Activated CD8-positive, alpha-beta memory T cell treated with anti-CD3 and anti-CD28 coated beads, Interleukin-2, amount 10 ng/mL, durations not matched to agents 7 days and 5 days (primary cell): ENCODE measurements at places on chromosomes 5 and 9. TPM values are rescaled to one million over a fixed set of nuclear protein-coding genes. Genes with fewer than 3 reads are reported as not detected.

Gene PCDHA5
- not detected for total RNA-seq

GRCh38 chr5:96702503-96703383 lies 40.6 kb downstream of the CAST start:
- peak; percentile 82 for DNase-seq
- peak overlapping the region; percentile 85 for H3K27ac ChIP-seq
- H3K4me1 ChIP-seq: peaks cover 32% of the 10 kb centered on the region
- H3K27me3 ChIP-seq: no peaks in the 10 kb centered on the region

DNA sequence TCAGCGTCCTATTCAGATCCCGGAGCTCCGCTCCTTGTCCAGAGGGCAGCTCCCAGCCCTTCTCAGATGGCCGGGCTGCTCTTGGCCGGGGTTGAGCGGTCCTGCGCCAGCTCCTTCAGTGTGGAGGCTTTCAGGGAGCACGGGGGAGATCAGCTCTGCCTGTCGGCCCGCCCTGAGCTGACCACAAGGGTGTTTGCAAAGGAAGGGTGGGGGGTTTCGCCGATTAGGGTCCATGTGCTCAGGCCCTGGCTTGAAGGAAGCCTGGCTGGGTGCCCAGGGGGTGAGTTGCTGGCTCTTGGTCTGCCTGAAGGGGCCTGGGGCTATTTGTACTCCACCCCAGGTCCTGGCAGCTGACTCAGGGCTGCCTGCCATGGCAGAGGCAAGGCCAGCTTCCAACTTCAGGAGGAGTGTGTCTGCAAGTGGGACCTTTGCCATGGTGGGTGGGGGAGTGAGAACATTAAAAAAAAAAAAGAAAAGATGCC lies 250.1 kb upstream of the KLF4 start:
- no peak for DNase-seq
- no peak overlapping the region for H3K4me3 ChIP-seq
- no peak overlapping the region for H3K27ac ChIP-seq
- no peaks in the 10 kb centered on the region for H3K27me3 ChIP-seq
- H3K36me3 ChIP-seq: no peaks in the 10 kb centered on the region

DNA sequence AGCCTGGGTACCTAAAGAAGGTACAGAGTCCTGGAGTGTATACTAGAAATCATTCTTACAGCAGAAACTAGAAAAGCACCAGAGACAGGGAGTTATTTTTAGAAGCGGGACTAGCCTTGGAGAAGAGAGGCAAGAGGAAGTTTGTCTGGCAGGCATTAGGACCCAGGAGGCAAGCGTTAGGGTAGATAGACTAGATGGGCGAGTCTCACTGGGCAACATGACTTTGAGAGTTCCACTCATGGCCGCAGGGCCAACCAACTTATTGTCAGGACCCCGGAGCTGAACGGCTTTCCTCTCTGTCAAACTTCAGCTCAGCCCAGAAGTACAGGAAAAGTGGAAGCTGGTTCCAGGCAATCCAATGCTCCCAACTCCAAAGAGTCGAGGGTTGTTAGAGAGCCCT lies 34.1 kb upstream of the NPR3 start:
- no peaks in the 10 kb centered on the region for H3K27me3 ChIP-seq
- no peaks in the 10 kb centered on the region for H3K4me1 ChIP-seq
- H3K27ac ChIP-seq: no peak overlapping the region
- H3K36me3 ChIP-seq: no peaks in the 10 kb centered on the region
- DNase-seq: no peak

DNA sequence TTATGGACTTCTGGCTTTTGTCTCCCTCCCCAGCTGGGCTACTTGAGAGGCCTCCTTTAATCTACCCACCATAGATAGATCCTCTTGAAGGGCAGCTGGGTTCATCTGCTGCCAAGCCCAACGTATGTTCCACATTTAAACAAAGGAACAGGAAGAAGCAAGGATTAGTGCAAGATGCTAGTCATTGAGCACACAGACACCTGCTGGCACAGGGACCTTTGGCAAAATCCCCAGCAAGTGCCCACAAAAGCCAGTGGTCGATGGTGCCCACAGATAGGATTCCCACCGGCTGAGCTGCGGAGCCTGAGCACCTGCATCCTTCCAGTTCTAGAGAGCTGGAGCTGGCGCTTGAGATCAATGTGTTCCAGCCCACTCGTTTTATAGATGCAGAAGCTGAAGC lies 57.7 kb upstream of the SHB start:
- no peak for DNase-seq
- H3K4me1 ChIP-seq: no peaks in the 10 kb centered on the region
- H3K4me3 ChIP-seq: no peak overlapping the region
- H3K36me3 ChIP-seq: no peaks in the 10 kb centered on the region
- H3K27me3 ChIP-seq: peaks cover 5% of the 10 kb centered on the region
- no peak overlapping the region for H3K27ac ChIP-seq

DNA sequence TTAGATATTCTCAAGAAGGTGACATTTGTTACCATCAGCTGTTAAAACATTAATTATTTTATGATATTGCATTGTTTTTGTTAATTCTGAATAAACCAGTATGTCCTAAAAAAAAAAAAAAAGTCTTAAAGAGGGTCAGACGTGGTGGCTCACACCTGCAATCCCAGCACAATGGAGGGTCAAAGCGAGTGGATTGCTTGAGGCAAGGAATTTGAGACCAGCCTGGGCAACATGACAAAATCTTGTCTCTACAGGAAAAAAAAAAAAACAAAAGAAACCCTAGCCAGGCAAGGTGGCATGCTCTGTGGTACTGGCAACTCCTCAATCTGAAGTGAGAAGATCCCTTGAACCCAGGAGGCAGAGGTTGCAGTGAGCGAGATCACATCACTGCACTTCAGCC lies 46.8 kb downstream of the CYLC2 start:
- H3K27ac ChIP-seq: no peak overlapping the region
- no peaks in the 10 kb centered on the region for H3K27me3 ChIP-seq
- no peak for DNase-seq

DNA sequence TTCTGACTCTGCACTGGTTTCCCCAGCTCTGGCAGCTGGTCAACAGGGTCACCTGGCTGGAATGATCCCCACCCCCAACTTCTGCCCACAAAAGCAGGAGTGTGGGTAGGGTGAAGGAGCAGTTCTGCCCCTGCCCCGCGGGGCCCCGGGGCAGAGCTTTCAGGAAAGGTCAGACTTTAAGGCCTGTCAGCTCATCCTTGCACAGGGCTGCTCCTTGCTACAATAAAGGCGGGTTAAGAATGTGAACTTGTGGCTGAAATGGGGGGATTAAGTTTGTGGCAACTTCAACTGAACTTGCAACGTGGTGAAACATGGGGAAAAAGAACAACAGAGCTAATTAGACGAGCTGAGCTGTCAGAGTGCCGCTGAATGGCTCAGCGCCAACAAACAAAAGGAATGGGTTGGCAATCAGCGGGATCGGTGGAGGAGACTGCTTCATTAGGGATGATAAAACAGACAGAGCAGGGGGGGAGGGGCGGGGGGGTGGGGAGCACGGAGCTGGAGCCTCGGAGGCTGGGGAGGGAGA lies 50.8 kb downstream of the CRB2 start:
- H3K27ac ChIP-seq: no peak overlapping the region
- H3K36me3 ChIP-seq: no peaks in the 10 kb centered on the region
- no peaks in the 10 kb centered on the region for H3K4me1 ChIP-seq
- H3K4me3 ChIP-seq: no peak overlapping the region
- no peaks in the 10 kb centered on the region for H3K27me3 ChIP-seq

DNA sequence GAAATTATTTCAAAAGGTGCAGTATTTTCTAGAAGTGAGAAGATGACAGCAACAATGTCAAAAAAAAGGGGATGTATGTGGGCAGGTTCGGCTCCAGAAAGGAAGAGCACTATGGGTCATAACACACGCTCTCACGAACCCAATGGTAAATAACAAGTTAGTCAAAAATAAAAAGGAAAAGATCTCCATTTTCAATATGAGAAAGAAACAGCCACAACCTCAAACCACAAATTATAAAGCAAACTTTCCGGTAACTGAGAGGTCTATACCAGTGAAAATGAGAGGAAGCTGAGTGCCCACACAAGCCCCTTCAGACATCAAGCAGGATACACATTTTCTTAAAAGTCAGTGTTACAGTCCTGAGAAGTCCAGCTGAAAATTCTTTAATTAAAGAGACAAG lies 398.5 kb upstream of the RPS23 start:
- peaks cover 3% of the 10 kb centered on the region for H3K27me3 ChIP-seq
- peak overlapping the region; percentile 81 for H3K27ac ChIP-seq
- DNase-seq: peak; percentile 58
- peaks cover 28% of the 10 kb centered on the region for H3K4me1 ChIP-seq
- H3K4me3 ChIP-seq: peak overlapping the region; percentile 17
